ENCODE measurements at places on chromosomes 2 and 18.

DNA sequence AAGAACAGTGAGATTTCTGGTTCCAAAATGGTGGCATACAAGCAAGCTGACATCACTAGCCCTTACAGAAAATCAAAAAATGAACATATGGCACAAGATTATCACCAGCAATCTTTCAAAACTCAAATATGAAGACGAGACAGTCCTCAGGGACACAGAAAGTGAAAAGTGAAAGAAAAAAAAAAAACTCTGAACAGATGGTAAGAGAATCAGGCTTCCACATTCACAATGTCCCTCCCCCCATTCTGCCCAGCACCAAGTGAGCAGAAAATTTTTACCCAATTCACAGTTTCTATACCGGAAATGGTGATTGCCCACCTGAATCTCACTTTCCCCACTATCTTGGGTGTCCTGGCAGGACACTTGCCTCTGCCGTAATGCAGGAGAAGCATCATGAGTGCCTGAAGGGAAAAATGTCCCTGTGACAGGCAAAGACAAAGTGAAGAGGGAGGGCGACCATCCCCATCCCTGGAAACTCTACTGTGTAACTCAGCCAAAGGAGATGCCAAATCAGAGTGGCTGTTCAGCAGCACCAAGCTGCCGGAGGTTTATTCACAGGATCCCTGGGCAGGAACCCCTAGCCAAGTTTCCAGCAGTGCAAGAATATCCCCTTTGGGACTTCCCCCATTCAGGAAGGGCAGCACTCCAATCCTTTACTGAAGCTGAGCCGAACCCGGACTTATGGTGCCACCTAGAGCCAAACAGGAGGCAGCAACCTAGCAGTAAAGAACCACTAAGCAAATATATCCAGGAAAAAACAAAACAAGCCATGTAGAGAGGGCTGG lies 312.2 kb downstream of the LRATD1 start:
- DNase-seq = no peak

GRCh38 chr2:71794611-71795010 lies 341.2 kb downstream of the DYSF start:
- no peak for DNase-seq

- no peak for DNase-seq
These were observed 23.8 kb downstream of the ATG16L1 start for GRCh38 chr2:233275223-233275622.

- no peak for DNase-seq
These were observed 338.8 kb downstream of the CYRIA start for GRCh38 chr2:16326711-16327300.

DNA sequence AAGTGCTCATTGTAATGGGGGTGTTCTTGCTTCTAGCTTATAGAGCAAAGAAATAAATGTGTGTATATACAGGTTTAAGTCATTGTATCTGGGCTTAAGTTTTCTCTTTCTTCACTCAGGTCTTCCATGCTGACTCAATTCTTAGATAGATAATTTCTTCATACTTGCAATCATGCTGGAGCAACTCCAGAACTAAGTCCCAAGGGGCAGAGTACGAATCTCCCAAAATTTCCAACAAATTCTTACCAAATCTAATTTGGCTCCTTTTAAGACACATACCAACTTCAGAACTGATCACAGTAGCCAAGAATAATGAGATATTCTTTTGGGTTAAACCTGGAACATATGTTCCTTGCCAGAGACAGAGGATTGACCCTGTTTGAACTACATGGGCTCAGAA lies 4.3 kb upstream of the SPAG16 start:
- no peak for DNase-seq

DNA sequence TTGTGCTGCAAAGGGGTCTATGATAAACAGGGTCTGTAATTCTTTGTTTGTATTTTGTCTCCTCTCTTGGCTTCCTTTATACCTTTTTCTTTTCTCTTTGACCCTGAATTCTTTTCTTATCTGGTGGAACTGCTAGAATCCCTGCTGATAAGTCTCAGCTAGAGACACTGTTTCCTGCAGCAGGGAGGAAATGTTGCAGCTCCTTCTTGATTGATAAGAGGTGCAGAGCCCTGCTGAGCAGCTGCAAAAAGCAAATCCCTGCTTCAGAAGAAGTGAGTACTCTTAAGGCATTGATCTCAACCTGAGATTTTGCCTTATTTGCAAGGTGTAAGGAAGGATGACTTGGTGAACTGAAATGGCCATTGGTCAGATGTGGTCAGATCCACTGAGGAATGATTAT lies 167.8 kb downstream of the NUP35 start:
- no peak for DNase-seq

DNA sequence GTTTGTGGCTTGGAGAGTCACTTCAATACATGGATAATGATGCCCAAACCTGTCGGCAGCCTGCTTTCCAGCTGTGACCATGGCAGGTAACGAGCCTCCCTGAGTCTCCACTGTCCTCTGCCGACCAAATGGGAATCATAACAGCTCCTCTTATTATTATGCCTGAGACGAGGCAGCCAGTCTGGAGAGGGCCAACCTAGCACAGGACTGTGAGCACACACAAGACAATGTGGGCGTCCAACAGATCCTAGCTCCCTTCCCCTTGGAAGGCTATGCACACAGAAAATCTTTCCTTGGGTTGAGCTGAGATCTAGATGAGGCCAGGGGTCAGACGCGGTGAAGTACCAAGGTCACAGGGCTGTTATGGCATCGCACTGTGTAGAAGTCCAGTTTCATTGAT lies 890 bp upstream of the SLC4A3 start:
- DNase-seq = no peak

DNA sequence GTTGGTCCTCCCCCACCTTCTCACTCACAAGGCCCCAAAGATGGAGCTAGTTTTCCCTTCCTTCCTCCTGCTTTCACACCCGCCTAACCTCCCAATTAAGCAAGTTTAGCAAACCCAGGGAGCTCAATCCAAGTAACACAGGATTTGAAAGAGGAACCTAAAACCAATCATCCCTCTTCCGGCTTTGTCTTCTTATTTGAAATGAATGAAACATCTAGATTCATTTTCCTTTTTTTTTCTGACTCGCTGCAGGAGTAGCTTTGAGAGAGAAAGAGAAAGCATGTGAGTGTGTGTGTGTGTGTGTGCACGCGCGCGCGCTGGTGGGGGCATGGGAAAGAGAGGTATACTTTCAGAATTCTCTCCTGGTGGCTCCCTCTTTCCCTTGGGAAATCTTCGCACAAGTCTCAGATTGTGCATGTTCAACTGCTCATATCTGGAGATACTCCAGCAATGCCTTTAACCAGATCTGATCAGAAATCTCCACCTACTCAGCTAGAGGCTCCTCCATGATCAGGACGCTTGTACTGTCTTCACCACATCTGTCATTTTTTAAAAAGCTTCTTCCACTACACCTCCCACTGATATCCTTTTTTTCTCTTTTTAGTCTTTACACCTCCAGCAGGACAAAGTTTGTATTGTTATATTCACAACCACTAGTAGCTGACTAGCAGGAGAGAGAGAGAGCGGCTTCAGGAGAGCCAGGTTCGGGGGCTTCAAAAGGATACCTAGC lies 1.7 kb downstream of the SLC8A1 start:
- no peak for DNase-seq

- DNase-seq = no peak
These were observed at the start of gene OBSL1 for GRCh38 chr2:219571311-219572236. OBSL1 (minus strand) TSS chr2:219571539; CDS start chr2:219571232, 307 bp downstream.

GRCh38 chr2:120812866-120813265 lies 77.2 kb downstream of the GLI2 start:
- DNase-seq = no peak

- DNase-seq = no peak
These were observed 26.6 kb downstream of the BIN1 start for GRCh38 chr2:127080226-127080937.

GRCh38 chr2:216279459-216279858 lies 92.8 kb downstream of the MARCHF4 start:
- DNase-seq = no peak

DNA sequence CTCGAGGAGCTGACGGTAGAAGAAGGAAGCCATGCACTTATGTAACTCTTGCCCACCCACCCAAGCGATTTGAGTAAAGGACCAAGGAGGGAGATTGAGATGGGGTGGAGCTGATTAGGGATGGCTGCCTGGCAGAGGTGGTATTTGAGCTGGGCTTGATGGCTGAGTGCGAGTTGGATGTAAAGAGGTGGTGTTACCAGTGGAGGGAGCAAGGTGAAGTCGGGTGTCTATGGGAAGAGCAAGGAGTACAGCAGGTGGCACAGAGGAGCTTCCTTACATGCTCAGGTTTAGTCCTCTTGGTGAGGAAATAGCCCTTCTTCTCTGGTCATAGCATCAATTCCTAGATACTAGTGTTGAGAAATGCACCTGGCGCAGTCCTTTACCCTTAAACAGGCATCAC lies 294.2 kb upstream of the SKOR2 start:
- DNase-seq = no peak

DNA sequence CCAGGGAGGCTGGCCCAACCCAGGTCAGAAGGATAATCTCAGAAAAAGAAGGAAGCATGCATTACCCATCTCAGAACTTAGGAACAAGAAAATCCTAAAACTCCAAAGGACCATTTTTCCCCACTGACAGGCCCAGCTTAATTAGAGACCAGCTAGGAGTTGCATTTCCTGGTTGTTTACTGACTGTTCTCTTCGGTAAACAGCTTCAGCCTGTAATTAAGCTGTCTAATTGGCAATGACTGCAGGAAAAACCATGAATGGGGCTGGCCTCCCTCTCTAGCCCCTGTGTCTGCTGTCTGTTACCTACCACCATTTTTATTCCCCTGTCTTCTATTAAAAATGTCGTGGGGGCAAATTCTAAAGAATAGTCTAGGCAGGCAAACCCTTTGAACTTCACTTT lies 146.5 kb downstream of the AGAP1 start:
- no peak for DNase-seq

GRCh38 chr2:219870041-219870440 lies 242.6 kb downstream of the SLC4A3 start:
- DNase-seq = no peak

DNA sequence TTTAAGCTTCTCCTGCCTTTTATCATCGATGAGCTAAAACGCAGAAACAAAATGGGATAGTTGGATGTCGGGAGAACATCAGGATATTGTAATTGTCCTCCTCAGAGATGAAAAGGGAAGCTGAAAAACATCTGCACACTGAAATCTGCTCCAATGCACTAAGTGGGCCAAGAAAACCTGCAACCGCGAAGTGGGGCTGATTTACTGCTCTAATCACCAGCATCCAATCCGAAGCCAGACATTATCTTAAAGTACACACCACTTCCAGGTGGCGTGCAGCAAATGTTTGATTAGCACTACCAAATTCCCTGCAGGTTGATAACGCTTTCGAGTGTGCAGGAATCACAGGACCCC lies 230.3 kb upstream of the SLC14A2 start:
- no peak for DNase-seq

GRCh38 chr2:237859533-237860272 lies at the start of gene RAMP1:
RAMP1 (plus strand) TSS chr2:237859623; CDS start chr2:237859676, 53 bp downstream.
- no peak for DNase-seq

DNA sequence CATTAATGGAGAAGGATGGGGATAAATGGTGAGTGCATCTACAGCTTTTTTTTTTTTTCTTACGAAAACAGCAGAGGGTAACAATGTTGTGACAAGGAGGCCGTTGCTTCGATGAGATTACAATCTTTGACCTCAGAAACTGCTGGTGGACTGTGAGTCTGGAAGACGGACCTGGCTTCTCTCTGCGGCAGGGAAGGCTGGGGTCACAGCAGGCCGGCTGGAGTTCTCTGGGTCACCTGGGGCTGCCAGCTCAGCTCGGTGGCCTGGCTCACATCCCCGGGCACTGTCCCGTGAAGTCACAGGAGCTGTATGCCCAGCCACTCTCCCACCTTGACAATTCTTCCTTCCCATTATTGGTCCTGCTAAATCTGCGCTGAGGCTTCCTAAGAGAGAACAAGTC lies 160.8 kb downstream of the ACKR3 start:
- DNase-seq = no peak

- DNase-seq = no peak
These were observed 4.0 kb upstream of the RNF152 start for GRCh38 chr18:61896757-61897156.

DNA sequence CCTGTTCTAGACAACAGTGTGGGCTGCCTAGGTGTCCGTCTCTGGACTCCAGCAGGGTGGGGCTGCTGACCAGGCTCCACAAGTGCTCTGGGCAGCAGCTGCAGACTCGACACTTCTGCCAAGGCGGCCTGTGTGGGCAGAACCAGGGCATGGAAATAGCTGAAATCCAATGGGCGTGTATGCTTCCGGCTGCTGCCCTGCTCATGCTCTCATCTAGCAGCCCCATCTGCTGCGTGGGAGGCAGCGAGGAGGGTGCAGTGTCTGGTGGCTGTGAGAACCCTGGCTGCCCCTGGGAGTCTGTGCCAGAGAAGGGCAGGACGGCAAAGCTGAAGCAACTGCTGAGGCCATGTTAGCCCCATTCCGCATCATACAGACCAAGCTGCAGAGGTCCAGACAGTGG lies 174.9 kb downstream of the SOX11 start:
- DNase-seq = no peak

- DNase-seq = no peak
These were observed 46.1 kb upstream of the TBC1D8 start for GRCh38 chr2:101197215-101197745.

DNA sequence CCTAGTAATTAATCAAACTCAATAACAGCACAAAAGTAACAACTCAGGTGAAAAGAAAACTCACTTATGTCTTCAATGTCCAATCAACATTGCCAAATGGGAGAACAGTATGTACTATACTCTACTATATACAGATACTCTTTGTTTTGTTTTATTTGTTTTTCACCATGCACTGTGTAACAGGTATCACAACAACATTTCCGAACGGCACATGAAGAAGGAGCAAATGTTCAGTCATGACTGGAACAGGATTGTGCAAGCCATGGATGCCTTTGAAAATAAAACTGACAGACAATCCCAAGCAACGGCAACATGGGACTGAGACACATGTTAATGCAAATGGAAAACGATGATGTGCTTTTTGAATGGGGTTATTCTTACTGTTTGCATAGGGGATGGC lies 334.9 kb upstream of the THUMPD2 start:
- no peak for DNase-seq

DNA sequence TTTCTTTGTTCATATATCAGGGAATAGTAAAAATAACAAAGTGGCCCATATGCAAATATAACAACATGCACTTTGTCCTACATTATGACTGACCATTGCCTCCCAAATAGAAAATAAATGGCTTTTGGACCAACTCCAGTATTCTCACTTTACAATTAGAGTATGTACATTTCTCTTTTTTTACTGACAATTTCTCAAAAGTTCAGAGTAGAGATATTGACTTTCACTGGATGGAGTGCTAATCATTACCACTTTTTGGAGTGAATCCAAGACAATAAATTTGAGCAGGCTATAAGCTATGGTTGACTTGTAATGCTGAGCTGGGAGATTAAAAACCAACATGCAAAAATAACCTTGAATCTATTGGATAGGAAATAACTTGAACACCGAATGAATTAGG lies 987.4 kb downstream of the SUCLG1 start:
- no peak for DNase-seq

Measured in stimulated activated CD4-positive, alpha-beta T cell treated with anti-CD3 and anti-CD28 coated beads, Interleukin-15, amount 100 ng/mL, for 48 hours (primary cell).